ENCODE measurements at places on chromosomes 12 and 14.
A peak's percentile ranks its signal among the peaks of the same experiment; 100 is the strongest.

DNA sequence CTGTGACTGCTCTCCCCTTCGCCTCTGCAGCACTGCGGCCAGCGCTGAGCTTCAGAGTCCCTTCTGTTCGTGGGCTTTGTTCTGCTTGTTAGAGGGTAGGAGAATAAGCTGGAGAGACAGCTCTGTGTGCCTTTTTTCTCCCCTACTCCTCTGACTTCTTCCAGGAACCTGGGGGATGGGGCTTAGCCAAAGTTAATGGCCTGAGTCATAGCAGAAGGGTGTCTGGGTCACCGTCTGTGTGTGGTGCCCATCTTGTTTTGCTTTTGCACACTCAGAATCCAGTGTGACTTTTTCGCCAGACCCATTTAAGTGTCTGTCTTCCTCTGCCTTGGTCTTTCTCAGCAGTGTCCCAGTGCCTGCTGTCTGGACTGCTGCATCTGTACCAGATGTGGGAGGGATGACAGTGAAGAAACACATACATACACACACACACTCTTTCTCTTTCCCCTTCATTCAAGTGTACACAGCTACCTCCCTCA lies 3.0 kb downstream of the KIF5A start:
- DNase-seq, result no peak

DNA sequence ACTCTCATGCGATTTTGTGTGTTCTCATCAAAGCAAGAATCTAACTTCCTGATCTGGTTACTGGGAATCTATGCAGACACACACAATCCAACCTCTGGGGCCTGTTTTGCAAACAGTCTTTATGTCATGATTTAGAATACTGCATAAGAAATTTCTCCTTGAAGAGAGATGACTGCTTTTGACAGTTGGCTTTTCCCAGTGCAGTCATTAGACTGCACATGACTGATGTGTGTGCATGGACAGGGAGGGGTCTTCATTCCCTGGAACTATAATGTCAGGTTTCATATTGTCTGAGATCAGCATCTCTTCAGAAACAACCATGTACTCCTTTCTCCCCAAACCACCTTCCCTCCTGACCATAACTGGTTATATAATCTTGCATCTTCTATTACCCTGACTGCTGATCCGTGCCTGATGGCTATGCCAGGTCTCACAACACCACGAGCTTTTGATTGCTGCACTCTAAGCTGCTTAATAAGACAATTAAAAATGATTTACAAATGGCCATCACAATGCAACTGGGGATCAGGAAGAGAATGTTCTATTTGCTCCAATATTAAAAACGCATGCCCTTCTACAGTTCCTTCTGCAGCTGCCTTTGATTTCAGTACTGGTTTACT lies 995.4 kb downstream of the NRXN3 start:
- DNase-seq, result no peak

GRCh38 chr14:70655110-70655826 lies 13.6 kb downstream of the TTC9 start:
- peak; percentile 83 for DNase-seq

- DNase-seq, result no peak
Observed at GRCh38 chr14:97571866-97572555, 774.8 kb downstream of the VRK1 start.

- no peak for DNase-seq
Observed at GRCh38 chr14:92797935-92798653, 4.0 kb downstream of the GOLGA5 start.

DNA sequence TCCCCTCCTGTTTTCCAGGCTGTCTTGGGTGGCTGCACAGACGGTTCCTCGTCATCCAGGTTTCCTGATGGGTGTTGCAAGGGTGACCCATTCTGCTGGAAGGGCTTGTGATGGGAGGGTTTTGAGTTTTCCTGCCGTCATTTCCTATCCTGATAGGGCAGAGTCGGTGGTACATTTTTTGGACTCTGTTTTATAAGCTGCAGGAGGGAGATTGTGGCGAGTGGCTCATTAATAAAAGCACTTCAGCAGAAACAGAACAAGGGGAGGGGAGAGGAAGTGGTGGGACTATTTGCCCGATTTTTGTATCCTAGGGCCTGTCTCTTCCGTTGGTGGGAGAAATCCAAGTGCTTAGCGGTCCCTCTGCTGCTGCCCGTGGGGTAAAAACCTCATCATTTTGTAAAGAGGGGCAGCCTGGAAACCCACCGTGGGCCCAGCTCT lies 40.0 kb downstream of the TSPAN9 start:
- no peak for DNase-seq

- no peak for DNase-seq
Observed at GRCh38 chr14:63564318-63564717, 21.1 kb upstream of the PPP2R5E start.

DNA sequence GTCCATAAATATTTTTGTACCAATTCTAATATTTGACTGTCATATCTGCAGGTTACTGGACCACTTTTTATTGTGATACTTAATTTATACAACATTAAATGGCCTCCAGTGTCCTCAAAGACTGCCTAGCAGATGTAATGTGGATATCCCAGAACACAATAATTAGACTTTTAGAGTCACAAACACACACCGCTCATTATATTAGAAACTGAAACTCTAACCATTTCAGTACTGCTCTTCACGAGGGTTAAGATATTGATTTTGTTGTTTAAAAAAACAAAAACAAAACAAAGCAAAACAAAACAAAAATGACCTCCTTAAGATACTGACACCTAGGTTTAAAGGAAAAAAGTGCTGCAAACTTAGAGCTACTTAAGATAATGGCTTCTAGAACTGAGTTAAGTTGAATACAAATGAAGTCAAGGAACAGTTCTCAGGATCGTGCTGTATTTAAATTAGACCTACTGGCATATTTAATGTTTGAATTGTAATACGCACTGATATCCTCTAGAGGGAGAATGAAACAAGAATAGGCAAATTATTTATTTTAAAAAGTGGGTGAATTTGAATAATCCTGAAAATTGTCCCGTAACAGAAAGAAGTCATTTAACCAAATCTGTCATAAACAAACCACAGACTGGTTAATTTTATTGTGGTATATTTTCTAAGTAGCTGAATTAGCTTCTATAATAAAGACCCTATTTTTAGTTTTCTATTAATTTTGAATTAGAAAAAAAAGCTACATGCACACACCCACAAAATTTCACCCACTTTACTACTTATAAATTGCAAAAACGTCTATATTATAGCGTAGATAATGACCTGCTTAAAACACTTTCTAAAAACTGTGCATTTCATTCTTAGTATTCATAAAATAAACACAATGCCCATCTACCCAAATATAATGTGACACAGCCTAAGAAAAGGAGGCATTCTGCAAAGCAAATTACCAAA lies 395.2 kb upstream of the DCN start:
- peak; percentile 52 for DNase-seq

DNA sequence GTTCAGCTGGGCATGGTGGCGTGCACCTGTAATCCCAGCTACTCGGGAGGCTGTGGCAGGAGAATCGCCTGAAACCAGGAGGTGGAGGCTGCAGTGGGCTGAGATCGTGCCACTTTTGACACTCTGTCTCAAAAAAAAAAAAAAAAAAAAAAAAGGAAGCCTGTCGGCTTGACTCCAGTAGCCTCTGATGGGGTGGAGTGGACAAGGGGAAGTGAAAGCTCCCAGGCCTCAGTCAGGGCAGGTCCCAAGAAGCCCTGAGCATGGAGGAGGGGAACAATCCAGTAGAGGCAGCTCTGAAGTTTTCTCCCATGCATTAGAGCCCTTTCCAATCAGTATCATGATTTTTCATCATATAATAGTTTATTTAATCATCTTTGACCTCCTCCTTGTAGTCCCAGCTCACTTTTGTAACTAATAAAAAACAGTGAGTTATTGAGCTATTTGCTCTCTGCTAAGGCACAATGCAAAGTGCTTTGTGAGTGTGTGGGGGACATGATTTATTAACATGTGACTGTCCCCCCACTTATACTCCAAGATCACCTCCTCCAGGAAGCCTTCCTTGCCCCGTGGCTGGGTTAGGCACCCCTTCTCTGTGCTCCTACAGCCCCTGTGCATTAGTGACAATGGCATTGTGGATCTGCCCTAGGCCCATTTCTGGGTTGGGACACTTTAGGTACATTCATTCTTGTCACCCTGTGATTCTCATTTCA lies 4.7 kb upstream of the SSH1 start:
- no peak for DNase-seq

- DNase-seq, result peak; percentile 3
Observed at GRCh38 chr12:7374423-7375144, 69.4 kb downstream of the CD163L1 start.

- no peak for DNase-seq
Observed at GRCh38 chr12:8564656-8565055, 24.0 kb upstream of the CLEC4E start.

GRCh38 chr14:88941414-88941813 lies 117.0 kb downstream of the TTC8 start:
- DNase-seq, result no peak

GRCh38 chr14:95256002-95256775 lies 63.5 kb downstream of the CLMN start:
- DNase-seq, result no peak

DNA sequence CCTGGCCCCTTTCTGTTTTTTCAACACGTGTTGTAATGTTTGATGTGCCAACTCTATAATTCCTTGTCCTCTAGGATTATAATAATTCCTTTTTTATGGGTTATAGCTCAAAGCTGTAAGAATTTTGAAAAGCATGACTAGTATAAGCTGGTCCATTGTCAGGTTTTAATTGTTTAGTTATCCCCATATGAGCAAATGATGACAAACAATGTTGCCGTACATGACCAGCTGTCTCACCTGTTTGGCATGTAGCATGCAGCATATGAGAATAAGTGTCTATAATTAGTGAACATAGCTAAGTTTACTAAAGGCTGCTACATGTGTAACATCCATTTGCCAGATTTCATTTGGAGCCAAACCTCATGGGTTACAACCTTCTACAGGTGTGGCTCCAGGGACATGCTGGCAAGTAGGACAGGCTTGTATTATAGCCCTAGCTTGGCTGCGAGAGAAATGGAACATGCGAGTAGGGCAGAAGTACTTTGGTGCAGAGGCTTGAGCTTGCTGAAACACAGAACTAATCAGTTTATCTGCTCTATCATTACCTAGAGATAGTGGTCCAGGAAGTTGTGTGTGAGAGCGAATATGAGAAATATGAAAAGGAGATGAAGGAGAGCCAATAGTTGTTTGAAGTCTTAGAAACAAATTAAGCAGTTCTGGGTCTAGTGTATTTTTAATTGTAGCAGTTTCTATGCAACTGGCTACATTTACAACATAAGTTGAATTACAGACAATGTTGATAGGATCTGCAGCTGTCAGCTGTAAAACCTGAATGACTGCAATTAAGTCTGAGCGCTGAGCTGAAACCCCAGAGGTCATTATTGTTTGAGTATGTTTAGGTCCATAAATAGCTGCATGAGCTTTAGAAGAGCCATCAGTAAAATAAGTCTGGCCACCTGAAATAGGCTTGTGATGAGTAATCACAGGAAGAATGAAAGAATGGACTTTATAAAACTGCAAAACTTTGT lies 22.6 kb upstream of the MAPKAPK5 start:
- DNase-seq, result no peak

- DNase-seq, result no peak
Observed at GRCh38 chr14:56008150-56008549, 110.1 kb upstream of the PELI2 start.

GRCh38 chr12:51185171-51185717 lies 12.3 kb upstream of the TFCP2 start:
- DNase-seq, result no peak

DNA sequence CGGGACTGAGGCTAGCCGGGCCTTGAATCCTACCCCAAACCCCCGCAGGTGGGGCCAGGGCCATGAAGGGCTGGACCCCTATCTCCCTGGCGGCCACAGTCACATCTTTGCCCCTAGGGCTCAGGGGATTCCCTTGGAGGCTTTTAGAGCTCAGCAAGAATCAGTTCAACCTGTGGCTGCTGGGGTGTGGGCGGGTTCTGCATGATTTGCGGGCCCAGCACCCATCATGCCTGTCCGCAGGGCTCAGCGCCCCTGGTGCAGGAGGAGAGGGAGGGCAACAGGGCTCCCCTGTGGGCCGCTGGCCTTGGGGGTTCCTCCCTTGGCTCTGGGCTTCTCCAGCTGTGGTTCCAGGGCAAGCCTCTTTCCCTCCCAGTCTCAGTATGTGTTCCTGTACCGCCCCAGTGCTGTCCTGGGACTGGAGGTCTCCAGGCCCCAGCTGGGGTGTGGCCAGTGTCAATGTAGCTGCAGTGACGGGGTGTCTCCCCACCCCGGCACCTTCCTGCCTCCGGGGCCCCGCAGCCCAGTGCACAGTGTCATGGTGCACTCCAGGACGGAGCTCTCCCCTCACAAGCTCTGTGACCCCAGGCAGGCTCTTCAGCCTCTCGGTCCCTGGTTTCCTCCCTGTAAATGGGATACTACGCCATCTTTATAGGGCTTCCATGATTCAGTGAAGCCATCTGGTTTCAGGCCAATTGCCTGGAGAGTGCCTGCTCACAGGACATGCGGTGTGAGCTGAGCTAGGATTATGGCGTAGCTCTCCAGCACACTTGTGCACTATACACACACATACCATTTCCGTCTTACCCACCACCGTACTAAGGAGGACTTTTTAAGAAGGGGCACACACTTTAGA lies 9.9 kb upstream of the LBHD2 start:
- no peak for DNase-seq

GRCh38 chr14:105337966-105338741 lies 23.6 kb downstream of the PACS2 start:
- DNase-seq, result no peak

- DNase-seq, result no peak
Observed at GRCh38 chr12:83052890-83053541, 366.3 kb downstream of the TMTC2 start.

DNA sequence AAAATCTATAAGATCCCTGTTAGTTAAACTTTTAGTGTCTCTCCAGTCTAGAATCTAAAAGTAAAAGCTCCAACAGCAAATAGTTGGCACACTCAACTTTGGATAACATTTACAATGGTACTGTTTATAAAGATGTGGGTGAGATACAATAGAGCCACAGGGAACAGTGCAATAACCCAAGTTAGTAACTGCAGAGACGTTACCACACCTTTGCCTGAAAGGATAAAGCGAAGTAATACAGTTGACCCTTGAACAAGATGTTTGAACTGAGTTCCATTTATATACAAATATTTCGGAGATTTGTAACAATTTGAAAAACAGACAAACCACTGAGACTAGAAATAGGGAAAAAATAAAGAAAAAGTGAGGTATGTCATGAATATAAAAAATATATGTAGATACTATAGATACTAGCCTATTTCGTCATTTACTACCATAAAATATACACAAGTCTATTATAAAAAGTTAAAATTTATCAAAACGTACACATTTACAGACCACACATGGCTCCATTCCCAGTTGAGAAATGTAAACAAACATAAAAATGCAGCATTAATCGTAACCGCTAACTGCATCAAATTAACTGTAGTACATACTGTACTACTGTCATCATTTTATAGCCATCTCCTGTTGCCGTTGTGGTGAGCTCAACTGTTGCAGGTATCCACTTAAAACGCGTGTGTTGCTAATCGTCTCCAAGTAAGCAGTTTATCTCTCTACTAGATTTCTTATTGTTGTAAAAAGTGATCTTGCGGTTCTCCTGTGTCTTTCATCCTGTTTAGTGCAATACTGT lies 56.5 kb upstream of the HIF1A start:
- no peak for DNase-seq

DNA sequence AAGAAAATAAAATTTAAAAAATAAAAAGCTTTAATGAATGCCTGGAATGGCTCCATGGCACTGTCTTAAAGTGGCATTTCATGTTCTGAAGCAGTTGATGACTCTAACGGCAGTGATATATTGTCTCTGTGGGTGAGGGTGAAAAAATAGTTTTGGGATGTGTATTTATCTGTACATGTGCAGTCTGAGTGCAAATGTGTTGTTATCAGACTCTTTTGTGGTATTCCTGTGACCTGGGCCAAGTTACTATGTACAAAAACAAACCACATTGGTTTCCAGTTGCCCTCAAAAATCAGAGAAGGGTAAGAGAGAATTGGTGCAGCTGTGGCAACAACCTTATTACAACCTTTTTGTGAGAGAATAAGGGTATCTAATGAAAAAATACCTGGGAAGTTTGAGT lies 81.7 kb upstream of the CCDC91 start:
- DNase-seq, result no peak
